ENCODE measurements at places on chromosomes 4 and X. TPM values are rescaled to one million over a fixed set of nuclear protein-coding genes. Genes with fewer than 3 reads are reported as not detected.

Gene SCOC
- total RNA-seq = 24.0 TPM

Gene MTMR8
- total RNA-seq = 0.49 TPM

Gene IBSP
- not detected for total RNA-seq

Gene GSPT2
- 3.1 TPM for total RNA-seq

Gene BCLAF3
- total RNA-seq = 3.2 TPM

Gene FRMD7
- total RNA-seq = under 0.01 TPM

Gene XAGE2
- total RNA-seq = not detected

Gene ATP8A1
- total RNA-seq = 26.3 TPM

Gene ZMAT1
- 0.81 TPM for total RNA-seq

Gene SPCS3
- total RNA-seq = 78.5 TPM
